ENCODE measurements at places on chromosomes 6 and 20.

DNA sequence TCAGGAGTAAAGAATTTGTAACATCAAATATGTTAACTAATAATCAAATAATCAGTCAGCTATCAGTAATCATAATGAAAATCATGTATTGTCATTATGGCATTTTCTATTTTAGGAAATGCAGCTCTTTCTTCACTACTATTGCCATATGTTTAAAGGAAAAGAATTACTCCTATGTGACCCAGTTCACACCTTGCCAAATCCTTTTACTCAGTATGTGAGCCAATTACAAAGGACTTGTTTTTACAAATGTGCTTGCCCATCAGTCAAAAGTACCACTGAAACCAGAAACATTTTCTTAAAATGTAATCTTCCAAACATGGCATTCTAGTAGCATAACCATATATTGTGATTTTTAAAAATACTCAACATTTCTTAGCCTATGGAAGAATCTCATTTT is 63.6 kb downstream of the NCOA7 start:
- DNase-seq: no peak

GRCh38 chr6:65708162-65708561 is 1.1 kb upstream of the EYS start:
- DNase-seq: no peak

DNA sequence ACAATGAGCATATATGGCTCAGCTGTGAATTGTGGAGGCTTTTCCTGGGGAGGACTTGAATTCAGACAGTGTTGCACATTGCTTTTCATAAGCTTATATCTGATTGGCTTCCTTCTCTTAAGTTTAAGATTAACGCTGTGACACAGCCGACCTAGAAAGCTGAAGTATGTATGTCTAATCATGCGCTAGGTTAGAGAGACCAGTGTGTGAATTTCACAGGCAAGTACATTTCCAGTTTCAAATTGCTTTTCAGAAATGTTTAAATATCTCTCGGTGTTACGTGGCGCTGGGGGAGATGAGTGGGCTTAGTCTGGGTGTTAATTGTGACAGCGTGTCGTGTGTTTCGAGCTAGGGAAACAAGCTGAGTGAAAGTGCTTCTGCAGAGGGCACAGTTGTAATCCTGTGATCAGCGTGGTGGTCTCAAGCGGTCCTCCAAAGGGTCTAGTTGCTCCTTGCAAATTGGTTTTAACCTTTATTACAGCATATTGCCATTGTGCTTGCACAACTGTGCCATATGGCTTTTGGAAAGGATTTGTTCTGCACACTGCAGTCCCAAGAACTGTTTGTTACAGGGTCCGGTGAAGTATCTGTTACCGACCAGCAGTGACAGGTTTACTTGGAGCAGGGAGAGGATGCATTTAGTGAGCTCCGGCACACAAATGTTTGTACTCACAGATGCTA is 166.6 kb downstream of the SASH1 start:
- DNase-seq: no peak

DNA sequence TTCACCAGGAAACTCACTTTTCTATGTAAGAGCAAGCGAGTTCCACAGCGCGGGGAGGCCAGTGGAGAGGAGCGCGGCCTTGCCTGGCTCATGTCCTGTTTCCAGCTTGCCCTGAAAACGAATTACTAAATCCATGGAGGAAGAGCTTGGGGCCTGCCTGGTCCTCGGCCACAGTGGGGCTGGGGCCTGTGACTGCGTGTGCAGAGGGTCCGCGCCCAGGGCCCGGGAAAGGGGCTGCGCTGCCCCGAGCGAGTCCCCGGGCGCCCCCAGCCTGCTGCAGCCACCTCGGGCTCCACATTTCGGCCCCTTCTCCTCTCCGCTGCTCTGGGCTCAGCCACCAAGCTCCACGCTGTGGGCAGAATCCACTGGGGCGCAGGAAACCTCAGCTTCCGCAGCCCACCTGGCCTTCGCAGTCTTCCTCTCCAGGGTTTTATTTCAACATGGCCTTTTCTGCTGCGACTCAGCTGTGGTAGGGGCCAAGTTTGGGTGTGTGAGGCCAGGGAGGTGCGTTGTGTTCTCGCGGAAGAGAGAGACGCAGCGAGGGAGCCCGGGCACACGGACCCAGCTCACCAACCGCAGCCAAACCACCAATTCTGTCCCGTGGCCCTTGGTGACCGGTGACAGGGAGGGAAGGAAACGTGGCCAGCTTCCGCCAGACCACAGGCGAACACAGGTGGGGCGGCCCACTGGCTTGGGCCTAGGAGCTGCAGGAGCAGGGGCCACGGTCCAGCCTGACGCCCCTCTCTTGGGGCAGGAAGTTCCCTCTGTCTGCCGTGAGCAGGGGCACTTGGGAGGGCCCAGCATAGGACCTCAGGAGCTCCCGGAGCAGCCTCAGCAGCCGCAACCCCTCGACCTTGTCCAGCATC is 211.4 kb downstream of the ERMARD start:
- no peak for DNase-seq

DNA sequence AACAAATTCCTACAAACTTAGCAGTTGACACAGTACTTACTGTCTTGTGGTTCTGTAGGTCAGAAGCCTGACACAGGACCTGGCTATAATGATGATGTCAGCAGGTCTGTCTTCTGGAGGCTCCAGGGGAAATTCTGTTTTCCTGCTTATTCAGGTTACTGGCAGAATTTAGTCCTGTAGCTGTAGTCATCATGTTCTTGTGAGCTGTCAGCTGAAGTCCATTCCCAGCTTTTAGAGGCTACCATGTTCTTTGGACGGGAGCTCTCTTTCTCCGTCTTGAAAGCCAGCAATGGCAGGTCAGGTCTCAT is 99.2 kb downstream of the HIVEP1 start:
- no peak for DNase-seq

DNA sequence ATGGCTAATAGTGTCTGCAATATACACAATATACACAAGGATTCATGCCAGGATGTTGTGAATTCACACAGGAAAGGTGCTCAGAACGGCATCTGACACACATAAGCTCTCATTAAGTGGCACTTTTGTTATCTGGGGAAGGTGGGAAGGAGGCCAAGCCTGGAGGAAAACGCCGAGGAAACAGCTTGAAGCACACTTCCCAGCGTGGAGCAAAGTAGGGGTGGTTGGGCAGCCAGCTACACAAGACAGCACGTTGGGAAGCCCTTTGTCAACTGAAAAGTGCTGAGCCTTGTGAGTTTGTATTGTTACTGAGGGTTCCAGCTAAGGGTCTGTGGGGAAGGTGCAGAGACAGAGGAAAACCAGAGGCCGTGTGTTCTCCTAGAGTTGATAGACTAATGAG is 181.0 kb downstream of the ZMYND8 start:
- no peak for DNase-seq
